ENCODE measurements at places on chromosomes 1 and 21.
A peak's percentile ranks its signal among the peaks of the same experiment; 100 is the strongest.

- DNase-seq: peak; percentile 96
- H3K4me1 ChIP-seq: peaks cover 29% of the 10 kb centered on the region
- peaks cover 2% of the 10 kb centered on the region for H3K36me3 ChIP-seq
- H3K27ac ChIP-seq: no peak overlapping the region
Observed at GRCh38 chr1:248838357-248839167, 538 bp downstream of the ZNF672 start.

GRCh38 chr1:9792156-9793042, 31.4 kb downstream of the CLSTN1 start:
- no peaks in the 10 kb centered on the region for H3K27me3 ChIP-seq
- no peak overlapping the region for H3K4me3 ChIP-seq
- H3K36me3 ChIP-seq: peaks cover 16% of the 10 kb centered on the region
- no peak for DNase-seq
- H3K4me1 ChIP-seq: peaks cover 32% of the 10 kb centered on the region

DNA sequence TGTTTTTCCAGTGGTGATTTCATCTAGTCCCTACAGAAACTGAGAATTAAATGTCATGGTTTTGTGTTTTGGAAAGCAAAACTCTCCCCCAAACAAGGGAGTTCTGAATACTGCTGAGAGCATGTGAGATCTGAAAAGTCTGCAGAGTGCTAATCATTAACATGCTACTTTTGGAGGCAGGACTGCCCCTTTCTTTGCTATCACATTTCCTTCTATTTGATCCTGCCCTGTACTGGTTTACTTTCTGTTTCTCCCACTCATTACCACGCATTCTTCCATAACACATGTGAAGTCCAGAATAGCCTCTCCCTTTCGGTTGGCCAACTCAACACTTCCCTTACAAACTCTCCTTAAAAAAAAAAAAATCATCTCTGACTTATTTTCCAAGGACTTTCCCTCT, 63.6 kb downstream of the GADD45A start:
- DNase-seq: no peak
- H3K4me1 ChIP-seq: peaks cover 23% of the 10 kb centered on the region
- peak overlapping the region; percentile 21 for H3K4me3 ChIP-seq
- no peak overlapping the region for H3K27ac ChIP-seq
- no peaks in the 10 kb centered on the region for H3K36me3 ChIP-seq

DNA sequence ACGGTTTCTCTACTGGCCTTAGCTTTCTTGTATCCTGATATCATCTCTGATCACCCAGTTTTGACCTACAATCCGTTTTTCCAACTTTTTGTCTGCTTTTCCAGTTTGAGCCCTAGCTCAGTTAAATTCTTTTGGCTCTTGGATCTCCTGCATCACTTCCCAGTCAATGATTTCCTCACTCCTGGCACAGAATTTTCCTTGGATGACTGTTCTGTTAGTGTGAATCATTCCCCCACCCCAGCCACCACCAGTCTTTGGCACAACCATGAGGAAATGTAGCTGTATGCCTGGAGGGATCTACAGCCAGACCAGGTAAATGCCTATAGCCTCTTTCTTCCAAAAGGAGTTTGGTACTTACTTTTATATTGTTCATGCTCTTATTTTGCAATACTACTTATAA, 187.2 kb upstream of the PTGFR start:
- no peaks in the 10 kb centered on the region for H3K4me1 ChIP-seq
- H3K27me3 ChIP-seq: no peaks in the 10 kb centered on the region

- no peaks in the 10 kb centered on the region for H3K36me3 ChIP-seq
- H3K4me1 ChIP-seq: no peaks in the 10 kb centered on the region
- H3K4me3 ChIP-seq: no peak overlapping the region
- H3K27ac ChIP-seq: no peak overlapping the region
- DNase-seq: no peak
- no peaks in the 10 kb centered on the region for H3K27me3 ChIP-seq
Observed at GRCh38 chr1:239574112-239574511, 187.7 kb downstream of the CHRM3 start.

DNA sequence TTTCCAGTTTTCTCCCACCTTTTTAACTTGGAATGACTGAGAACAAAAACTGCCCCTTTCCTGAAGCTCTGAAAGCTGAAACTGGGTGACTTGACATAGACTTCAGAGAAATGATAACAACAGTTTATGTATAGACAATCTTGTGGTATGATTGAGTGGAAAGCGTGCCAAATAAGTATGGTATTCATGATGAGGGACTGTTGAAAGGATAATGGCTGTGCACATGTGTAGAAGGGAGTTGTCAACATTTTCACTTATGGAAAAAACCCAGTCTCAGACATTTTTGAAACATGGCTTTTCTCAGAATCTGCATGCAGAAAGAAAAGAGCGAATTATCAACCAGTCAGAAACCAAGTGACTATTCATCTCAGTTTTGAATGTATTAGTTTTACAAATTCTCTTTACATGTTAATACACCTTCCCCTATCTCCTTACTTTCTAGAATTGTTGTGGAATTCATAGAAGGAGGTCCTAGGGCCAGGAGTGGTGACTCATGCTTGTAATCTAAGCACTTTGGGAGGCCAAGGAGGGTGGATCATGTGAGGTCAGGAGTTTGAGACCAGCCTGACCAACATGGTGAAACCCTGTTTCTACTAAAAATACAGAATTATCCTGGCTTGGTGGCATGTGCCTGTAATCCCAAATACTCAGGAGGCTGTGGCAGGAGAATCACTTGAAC, 261.2 kb downstream of the S1PR1 start:
- no peak for DNase-seq
- H3K27me3 ChIP-seq: peaks cover 10% of the 10 kb centered on the region
- H3K4me3 ChIP-seq: no peak overlapping the region

DNA sequence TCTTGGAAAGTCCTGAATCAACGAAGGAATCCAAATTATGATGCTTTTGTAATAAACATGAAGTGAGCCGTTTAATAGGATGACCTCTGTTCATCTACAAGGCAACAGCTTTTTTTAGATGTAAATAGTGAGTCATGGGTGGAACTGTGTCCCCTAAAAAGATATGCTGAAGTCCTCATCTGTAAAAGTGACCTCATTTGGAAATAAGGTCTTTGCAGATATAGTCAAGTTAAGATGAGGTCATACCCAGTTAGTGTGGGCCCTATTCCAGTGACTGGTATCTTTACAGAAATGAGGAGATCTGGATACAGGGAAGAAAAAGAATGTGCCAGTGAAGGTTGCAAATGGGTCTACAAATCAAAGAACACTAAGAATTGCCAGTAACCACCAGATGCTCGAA, 1287.3 kb upstream of the ADGRL4 start:
- no peak overlapping the region for H3K4me3 ChIP-seq
- no peaks in the 10 kb centered on the region for H3K36me3 ChIP-seq
- no peaks in the 10 kb centered on the region for H3K4me1 ChIP-seq
- H3K27me3 ChIP-seq: no peaks in the 10 kb centered on the region

GRCh38 chr1:42927274-42927841, 31.3 kb downstream of the SLC2A1 start:
- H3K36me3 ChIP-seq: peaks cover 60% of the 10 kb centered on the region
- H3K4me1 ChIP-seq: peaks cover 65% of the 10 kb centered on the region
- no peak for DNase-seq
- peak overlapping the region; percentile 29 for H3K27ac ChIP-seq
- no peaks in the 10 kb centered on the region for H3K27me3 ChIP-seq
- H3K4me3 ChIP-seq: no peak overlapping the region

GRCh38 chr1:20200966-20201365, 14.6 kb upstream of the PLA2G2C start:
- H3K36me3 ChIP-seq: no peaks in the 10 kb centered on the region
- no peak overlapping the region for H3K27ac ChIP-seq
- H3K4me3 ChIP-seq: no peak overlapping the region
- H3K27me3 ChIP-seq: peaks cover 46% of the 10 kb centered on the region
- no peak for DNase-seq

- DNase-seq: no peak
- H3K36me3 ChIP-seq: peaks cover 33% of the 10 kb centered on the region
- no peak overlapping the region for H3K27ac ChIP-seq
- no peaks in the 10 kb centered on the region for H3K4me1 ChIP-seq
- H3K27me3 ChIP-seq: no peaks in the 10 kb centered on the region
- no peak overlapping the region for H3K4me3 ChIP-seq
Observed at GRCh38 chr1:3869751-3870301, 12.6 kb downstream of the DFFB start.

- H3K4me3 ChIP-seq: no peak overlapping the region
- H3K4me1 ChIP-seq: no peaks in the 10 kb centered on the region
- DNase-seq: no peak
- H3K27ac ChIP-seq: no peak overlapping the region
- H3K27me3 ChIP-seq: no peaks in the 10 kb centered on the region
Observed at GRCh38 chr1:20644416-20644815, 11.2 kb downstream of the PINK1 start.

GRCh38 chr1:221289103-221289502, 409.9 kb downstream of the HLX start:
- H3K27ac ChIP-seq: no peak overlapping the region
- H3K4me3 ChIP-seq: no peak overlapping the region
- no peak for DNase-seq

DNA sequence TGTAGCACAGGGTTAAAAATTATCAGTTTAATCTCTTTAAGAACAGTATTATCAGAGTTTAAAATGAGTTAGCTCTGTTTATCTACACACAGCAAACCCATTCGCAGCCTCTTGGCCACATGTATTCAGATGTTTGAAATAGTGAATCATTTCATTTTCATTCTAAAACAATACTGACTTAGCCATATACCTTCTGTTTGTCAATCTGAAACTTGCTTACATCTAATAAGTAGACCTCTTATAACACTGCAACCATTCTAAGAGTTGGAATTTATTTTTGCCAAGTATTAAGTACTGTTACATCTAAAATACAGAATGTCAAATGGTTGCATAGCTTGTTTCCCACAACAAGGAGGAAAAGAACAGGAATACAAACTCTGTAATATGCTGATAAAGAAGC, 25.4 kb downstream of the ANGEL2 start:
- no peaks in the 10 kb centered on the region for H3K27me3 ChIP-seq
- no peak overlapping the region for H3K27ac ChIP-seq
- H3K36me3 ChIP-seq: peaks cover 15% of the 10 kb centered on the region
- H3K4me3 ChIP-seq: no peak overlapping the region
- DNase-seq: no peak

GRCh38 chr21:43779660-43780059, 3.6 kb upstream of the CSTB start:
- peaks cover 9% of the 10 kb centered on the region for H3K36me3 ChIP-seq
- no peaks in the 10 kb centered on the region for H3K27me3 ChIP-seq
- peak overlapping the region; percentile 11 for H3K4me3 ChIP-seq
- DNase-seq: no peak
- H3K27ac ChIP-seq: no peak overlapping the region
- H3K4me1 ChIP-seq: peaks cover 55% of the 10 kb centered on the region

- DNase-seq: peak; percentile 50
- H3K27ac ChIP-seq: no peak overlapping the region
- no peak overlapping the region for H3K4me3 ChIP-seq
- H3K4me1 ChIP-seq: no peaks in the 10 kb centered on the region
Observed at GRCh38 chr21:45993210-45994085, 11.9 kb downstream of the COL6A1 start.

GRCh38 chr1:234400773-234401172, 27.5 kb downstream of the COA6 start:
- peaks cover 38% of the 10 kb centered on the region for H3K36me3 ChIP-seq
- peak; percentile 63 for DNase-seq
- peaks cover 49% of the 10 kb centered on the region for H3K4me1 ChIP-seq
- no peaks in the 10 kb centered on the region for H3K27me3 ChIP-seq

DNA sequence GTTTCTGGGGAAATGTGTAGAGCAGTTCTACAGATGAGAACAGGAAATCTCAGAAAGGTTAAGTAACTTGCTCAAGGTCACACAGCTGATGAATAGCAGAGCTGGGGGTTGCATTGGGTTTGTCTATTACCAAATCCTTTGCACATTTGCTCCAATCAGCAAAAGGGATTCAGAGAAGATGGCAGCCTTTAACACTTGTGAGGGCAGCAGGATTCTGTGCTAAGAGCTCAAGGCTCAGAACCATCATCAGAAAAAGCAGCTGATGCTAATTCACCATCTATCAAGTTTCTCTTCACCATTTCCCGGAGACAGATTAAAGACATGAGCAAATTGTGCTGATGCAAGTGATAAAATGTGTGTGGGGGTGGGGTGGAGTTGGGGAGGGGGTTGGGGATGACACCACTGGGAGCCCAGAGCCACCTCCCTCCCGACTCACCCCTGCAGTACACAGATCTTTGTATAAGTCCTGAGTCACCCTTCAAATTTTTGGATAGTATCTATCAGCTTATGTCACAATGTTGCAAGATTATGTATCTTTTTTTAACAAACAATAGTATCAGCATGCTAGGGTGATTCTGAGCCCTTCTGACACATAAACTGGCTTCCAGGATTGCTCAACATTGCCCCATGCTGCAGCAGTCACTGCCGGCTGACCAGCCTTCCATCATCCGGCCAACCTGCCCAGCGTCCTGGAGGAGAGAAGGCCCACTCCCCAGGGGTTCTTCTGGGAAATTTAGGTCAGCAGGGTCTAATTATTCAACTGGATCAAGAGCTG, 2.8 kb upstream of the SPSB1 start:
- H3K4me1 ChIP-seq: peaks cover 17% of the 10 kb centered on the region
- peaks cover 13% of the 10 kb centered on the region for H3K36me3 ChIP-seq
- H3K4me3 ChIP-seq: no peak overlapping the region
- H3K27me3 ChIP-seq: no peaks in the 10 kb centered on the region
- DNase-seq: no peak

DNA sequence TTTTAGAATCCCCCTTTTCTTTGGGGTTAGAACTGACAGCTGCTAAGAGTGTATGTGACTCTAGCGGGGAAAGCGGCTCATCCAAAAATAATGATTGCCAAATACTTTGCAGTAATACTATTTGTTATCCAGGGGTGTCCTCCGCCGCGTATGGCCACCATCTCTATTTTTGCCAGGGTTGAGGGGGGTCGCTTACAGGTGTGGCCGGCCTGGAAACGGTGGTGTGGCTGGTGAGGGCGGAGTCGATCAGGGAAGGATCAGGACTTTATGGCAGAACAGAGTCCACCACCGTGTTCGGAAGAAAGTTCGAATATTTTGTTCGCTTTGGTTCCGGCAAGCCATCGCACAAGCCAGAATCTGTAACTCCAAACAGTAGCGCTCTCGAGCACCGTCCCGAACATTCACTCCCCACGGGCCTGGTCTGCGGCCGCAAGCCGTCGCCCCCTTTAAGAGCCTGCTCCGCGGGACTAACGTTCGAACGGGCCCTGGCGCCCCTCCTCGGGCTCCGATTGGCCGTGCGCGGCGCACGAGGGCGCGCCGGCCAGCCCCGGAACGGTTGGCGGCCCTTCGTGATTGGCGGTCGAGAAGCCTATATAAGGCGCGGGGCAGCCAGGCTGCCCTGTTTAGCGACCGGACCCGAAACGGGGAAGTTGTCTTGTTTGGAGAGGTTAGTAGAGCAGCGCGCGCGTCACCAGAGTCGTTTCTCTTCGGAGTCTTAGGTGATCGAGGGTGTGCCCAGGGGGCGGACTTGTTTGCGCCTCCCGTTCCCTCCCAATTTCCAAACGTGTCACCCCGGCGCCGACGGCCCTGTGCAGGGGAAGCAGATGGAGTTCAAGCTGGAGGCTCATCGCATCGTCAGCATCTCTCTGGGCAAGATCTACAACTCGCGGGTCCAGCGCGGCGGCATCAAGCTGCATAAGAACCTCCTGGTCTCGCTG, at the start of gene IER5:
TSS of gene IER5 (plus strand) at position 622 of the 938 bp plus-strand sequence. CDS start at position 825, 203 bp downstream.
- H3K36me3 ChIP-seq: peaks cover 41% of the 10 kb centered on the region
- peaks cover 48% of the 10 kb centered on the region for H3K4me1 ChIP-seq
- DNase-seq: peak; percentile 99
- peaks cover 6% of the 10 kb centered on the region for H3K27me3 ChIP-seq
- peak within 1 kb of the TSS; percentile 99 for H3K4me3 ChIP-seq

Data from activated CD4-positive, alpha-beta T cell treated with anti-CD3 and anti-CD28 coated beads, Interleukin-2, amount 10 ng/mL, durations not matched to agents 24 days and 14 days (primary cell).